Activated B cell treated with CpG ODN at 0.5 μM for 24 hours (primary cell): ENCODE measurements at places on chromosomes 6 and 20. TPM values are rescaled to one million over a fixed set of nuclear protein-coding genes. Genes with fewer than 3 reads are reported as not detected.

The VSTM2L gene
- not detected in 2 replicates for total RNA-seq

The POM121L2 gene
- total RNA-seq, result not detected in 2 replicates

The SERINC1 gene
- 51.3 and 52.0 TPM in 2 replicates for total RNA-seq

The NAA20 gene
- total RNA-seq, result 44.8 and 47.6 TPM in 2 replicates

The CLVS2 gene
- total RNA-seq, result not detected in 2 replicates

The BRD2 gene
- 347 and 370 TPM in 2 replicates for total RNA-seq

The PRR18 gene
- total RNA-seq, result 0.10 TPM in 1 of 2 replicates, not detected in the other

The SEL1L2 gene
- total RNA-seq, result not detected in 2 replicates

The BEND3 gene
- total RNA-seq, result 3.5 and 3.7 TPM in 2 replicates

The CMTR1 gene
- total RNA-seq, result 59.0 and 65.7 TPM in 2 replicates

The PTCHD4 gene
- not detected in 2 replicates for total RNA-seq

The CDH22 gene
- total RNA-seq, result 0.09 TPM in 1 of 2 replicates, not detected in the other

The TXNDC5 gene
- 68.2 TPM in 2 replicates for total RNA-seq

The TPX2 gene
- total RNA-seq, result 2.2 and 2.8 TPM in 2 replicates

The HLA-DMA gene
- 371 and 387 TPM in 2 replicates for total RNA-seq

The DNAJC5 gene
- 27.5 and 28.6 TPM in 2 replicates for total RNA-seq

The ASIP gene
- not detected in 2 replicates for total RNA-seq

The KIF6 gene
- total RNA-seq, result not detected in 2 replicates

The SLC26A8 gene
- total RNA-seq, result not detected in 2 replicates

The OR12D3 gene
- not detected in 2 replicates for total RNA-seq

The SLC2A10 gene
- total RNA-seq, result not detected in 2 replicates

The MTCH1 gene
- 128 and 133 TPM in 2 replicates for total RNA-seq

The SPTLC3 gene
- total RNA-seq, result not detected in 2 replicates

The MDFI gene
- not detected in 2 replicates for total RNA-seq

The OR2H1 gene
- total RNA-seq, result not detected in 2 replicates

The CST4 gene
- not detected in 2 replicates for total RNA-seq

The CCN2 gene
- 0.27 and 0.35 TPM in 2 replicates for total RNA-seq

The CGA gene
- not detected in 2 replicates for total RNA-seq

The BPIFB2 gene
- not detected in 2 replicates for total RNA-seq

The GPR63 gene
- 0.02 and 0.11 TPM in 2 replicates for total RNA-seq

The PDRG1 gene
- 16.4 and 18.7 TPM in 2 replicates for total RNA-seq

The CCDC170 gene
- total RNA-seq, result not detected in 2 replicates

The NOTCH4 gene
- 3.3 and 4.0 TPM in 2 replicates for total RNA-seq

The GPX5 gene
- not detected in 2 replicates for total RNA-seq

The C20orf202 gene
- not detected in 2 replicates for total RNA-seq

The CCN5 gene
- not detected in 2 replicates for total RNA-seq

The LY6G6D gene
- not detected in 2 replicates for total RNA-seq
